ENCODE measurements at places on chromosomes 11 and 22. TPM values are rescaled to one million over a fixed set of nuclear protein-coding genes. Genes with fewer than 3 reads are reported as not detected.

Gene RASD2
- total RNA-seq = 20.2 TPM

GRCh38 chr11:95522874-95523273 lies 266.7 kb downstream of the FAM76B start:
- no peak for DNase-seq

GRCh38 chr22:42742940-42743339 lies 22.3 kb upstream of the A4GALT start:
- no peak for DNase-seq

DNA sequence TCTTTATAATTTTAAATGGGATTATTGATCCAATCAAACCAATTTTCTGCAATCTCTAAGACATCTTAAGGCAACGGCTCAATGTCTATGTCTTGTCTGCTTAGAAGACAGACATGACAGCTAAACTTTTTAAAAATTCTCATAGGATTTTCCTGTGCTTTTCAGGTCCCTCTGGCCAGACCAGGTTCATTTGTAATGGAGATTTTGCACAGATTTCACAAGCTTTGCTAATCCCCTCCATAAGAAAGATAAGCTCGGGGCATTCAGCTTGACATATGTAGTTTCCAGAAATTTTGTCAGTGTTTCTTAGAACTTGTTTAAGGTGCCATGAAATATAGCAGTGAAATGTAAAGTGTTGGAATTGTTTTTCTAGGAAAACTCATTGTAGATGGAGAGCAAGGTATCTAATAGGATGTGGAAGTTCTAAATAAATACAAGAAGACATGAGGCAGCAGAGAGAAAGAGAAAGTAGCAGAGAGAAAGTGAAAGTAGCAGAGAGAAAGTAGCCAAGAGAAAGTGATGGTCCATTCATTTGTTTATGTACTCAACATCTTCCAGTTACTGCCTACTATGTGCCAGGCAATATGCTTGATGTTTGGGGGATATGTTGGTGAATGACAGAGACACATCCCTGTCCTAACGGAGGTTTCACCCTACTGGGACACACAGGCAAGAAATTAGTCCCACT lies 219.1 kb upstream of the ARHGAP42 start:
- DNase-seq = no peak

DNA sequence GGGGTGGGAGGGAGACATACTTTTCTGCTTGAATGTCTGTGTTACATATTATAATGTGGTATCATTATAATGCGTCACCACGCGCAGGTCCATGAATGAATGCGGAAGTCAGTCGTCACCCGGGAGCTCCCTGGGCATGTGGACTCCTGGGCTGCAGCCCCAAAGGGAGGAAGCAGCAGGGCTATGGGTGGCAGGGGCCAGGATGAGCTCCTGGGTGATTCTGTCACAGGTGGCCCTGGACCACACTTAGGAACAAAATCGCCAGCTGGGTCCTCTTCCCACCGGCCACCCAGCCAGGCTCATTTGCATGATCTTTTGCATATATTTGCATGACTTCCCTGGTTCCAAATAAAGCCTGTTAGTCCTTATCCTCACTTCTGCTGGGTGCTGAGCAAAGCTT lies 51.2 kb downstream of the KCNJ4 start:
- DNase-seq = no peak

GRCh38 chr11:47914743-47915142 lies 65.6 kb upstream of the PTPRJ start:
- DNase-seq = no peak

DNA sequence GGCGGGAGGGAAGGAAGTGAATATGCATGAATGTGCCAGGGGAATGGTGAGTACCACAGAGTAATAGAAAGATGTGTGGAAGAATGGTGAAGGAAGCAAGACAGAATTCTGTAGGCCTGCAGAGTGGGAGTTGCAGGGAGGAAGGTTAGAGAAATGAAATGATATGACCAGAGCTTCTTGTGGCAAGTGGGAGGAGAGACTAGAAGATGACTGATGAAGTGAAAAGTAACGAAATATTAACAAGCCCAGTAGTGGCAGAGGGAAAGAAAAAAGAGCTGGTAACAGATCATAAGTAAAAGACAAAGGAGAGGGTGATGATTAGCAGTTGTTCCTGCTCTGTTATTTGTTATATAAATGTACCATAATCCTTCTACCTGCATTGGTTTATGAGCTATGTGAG lies 1.0 kb upstream of the ALKBH8 start:
- no peak for DNase-seq

Gene TIGD3
- 0.35 TPM for total RNA-seq

DNA sequence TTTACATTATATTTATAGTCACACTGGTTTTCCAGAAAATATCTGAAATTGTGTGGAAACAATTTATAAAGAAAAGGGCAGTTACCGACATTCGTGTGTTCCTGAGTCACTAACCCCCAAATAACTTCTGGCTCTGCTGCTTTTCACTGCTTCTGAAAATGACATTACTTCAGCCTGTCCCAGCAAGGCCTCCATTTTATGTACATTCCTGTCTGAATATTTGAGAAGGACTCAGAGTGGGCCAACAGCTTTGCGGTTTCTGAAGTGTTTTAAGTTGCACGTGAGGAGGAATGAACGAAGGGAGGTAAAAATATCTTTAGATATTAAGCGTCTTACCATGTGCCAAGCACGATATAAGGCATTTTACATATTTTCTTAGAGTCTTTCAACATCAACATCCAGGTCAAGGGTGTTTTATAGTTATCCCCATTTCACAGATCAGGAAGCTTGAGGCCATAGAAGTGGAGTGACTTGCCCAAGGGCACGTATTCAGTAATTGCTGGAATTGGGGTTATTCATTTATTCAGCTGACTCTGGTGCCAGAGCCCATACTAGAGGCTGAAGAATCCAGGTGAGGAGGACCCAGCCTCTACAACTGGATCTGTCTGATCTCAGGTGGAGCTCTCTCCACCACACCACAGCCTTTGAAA lies 30.8 kb upstream of the WNT11 start:
- DNase-seq = no peak

DNA sequence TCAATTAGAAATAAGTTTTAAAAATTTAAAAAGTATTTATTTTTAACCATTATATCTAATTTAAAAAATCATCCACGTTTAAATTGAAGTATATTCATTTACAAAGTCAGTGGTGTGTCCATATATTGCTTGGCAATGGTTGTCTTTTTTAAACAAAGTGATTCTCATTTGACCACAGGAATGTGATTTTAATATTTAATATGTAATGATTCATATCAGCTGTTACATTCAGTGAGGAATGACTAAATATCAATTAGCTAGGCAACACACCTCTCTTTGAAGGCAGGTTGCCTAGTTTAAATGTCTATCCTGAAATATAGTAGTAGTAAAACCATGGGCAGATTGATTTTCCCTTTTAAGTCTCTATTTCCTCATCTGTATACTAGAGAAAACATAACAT lies 392.2 kb upstream of the CCDC179 start:
- no peak for DNase-seq

- no peak for DNase-seq
Measured at GRCh38 chr11:8023831-8024555, 36.9 kb downstream of the EIF3F start.

- no peak for DNase-seq
Measured at GRCh38 chr11:125464666-125465065, 31.4 kb downstream of the FEZ1 start.

DNA sequence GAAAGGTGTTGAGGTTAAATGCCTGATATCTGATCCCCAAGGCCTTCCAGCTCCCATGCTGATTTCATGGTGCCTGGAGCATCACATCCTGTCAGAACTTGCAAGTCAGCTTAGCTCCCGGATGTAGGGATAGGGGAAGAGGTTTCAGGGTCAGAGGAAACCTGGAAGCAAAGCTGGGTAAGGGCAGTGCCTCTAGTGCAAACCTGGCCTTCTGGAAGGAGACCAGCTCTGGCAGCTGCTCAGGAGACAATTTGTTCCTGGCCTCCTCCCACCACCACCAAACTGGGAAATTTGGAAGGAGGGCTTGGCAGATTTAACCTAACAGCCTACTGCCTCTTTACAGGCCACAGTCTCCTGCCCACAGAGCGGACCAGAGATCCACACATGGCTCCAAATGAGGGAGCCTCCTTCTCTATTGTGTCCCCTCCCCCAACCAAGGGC lies 9.2 kb upstream of the TSKU start:
- no peak for DNase-seq

Gene KRTAP5-11
- not detected for total RNA-seq

GRCh38 chr22:48695251-48695650 lies 1132.4 kb downstream of the BRD1 start:
- no peak for DNase-seq

GRCh38 chr11:87437844-87438223 lies 400.1 kb downstream of the TMEM135 start:
- no peak for DNase-seq

DNA sequence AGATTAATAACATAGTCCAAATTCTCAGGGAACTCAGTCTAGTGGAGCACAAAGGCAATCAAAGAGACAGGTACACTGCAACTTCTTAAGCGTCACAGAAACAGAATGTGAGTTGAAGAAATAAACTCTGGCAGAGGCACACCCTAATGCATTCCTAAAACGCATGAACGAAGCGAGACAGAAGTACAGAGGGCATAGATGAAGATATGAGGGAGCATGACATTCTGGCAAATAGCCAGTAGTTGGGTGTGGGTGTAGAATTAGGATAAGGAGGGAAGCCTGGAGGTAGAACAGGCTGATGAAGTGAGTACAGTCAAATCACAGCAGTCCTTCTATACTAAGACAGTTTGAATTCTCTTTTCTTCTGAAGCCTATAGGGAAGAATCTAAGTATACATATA lies 838.7 kb upstream of the API5 start:
- no peak for DNase-seq

DNA sequence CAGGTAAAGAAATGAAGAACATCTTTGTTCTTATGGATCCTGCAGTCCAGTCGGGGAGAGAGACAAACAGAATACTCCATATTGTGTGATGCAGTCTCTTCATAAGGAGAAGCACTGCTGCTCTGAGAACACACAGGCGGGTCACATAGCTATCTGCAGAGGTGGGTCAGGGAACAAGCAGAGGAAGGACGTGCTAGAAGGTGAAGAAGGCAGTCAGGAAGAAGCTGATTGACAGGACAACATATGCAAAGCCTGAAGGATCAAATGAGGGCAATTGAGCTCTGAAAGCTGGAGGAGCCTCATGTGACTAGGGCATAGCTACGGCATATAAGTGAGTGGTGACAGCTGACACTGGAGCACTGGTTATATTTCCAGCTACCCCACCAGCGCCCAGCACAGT lies 122.5 kb downstream of the OPCML start:
- DNase-seq = no peak

GRCh38 chr11:17135916-17136683 lies 58.6 kb upstream of the RPS13 start:
- DNase-seq = no peak

DNA sequence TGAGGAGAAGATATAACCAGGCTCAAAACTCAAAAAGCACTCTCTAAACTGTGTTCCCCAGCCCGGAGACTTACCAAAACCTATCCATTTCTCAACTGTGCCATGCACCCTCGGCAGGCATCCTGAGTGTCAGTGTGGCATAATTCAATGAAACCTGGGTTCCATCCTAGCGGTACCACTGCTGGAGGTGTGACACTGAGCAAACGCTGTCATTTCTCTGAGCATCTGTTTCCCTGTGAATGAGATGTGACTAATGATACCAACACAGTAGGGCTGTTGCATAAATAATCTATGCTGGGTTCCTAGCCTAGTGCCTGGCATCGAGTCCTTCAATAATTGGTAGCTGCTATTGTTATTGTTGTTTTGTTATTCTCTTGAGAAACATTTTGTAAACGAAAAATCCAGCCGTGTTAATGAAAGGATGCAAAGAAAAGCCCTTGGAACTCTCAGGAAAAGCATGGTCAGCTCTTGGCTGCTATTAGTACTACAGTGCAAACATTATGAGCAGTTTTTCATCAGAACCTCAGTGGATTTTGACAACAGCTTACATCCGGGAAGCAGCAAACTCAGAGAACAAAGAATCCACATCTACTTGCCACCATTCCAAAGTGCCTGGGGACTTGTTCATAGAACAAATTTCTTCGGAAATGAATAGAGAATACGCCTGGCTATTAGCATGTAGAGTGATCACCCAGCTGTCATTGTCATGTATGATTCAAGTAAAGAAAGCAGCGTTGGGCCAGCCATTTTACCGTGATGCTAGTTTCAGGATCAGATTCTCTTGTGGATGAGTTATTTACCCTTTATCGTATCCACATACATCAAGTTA lies 53.7 kb downstream of the TECTA start:
- no peak for DNase-seq

Gene MMP3
- total RNA-seq = not detected

Gene HTR3B
- not detected for total RNA-seq

- DNase-seq = no peak
Measured at GRCh38 chr22:36913427-36914389, at the start of gene CSF2RB. TSS of gene CSF2RB (plus strand) at chr22:36913628. CDS start at chr22:36922208, 8,580 bp downstream.

Data from CD8-positive, alpha-beta T cell (primary cell).